Activated CD4-positive, alpha-beta T cell treated with anti-CD3 and anti-CD28 coated beads, Interleukin-2, Interleukin-4, amounts not matched to agents 100 ng/mL and 50 ng/mL, durations not matched to agents 16 hours and 8 hours (primary cell): ENCODE measurements at places on chromosomes 1 and 21.

DNA sequence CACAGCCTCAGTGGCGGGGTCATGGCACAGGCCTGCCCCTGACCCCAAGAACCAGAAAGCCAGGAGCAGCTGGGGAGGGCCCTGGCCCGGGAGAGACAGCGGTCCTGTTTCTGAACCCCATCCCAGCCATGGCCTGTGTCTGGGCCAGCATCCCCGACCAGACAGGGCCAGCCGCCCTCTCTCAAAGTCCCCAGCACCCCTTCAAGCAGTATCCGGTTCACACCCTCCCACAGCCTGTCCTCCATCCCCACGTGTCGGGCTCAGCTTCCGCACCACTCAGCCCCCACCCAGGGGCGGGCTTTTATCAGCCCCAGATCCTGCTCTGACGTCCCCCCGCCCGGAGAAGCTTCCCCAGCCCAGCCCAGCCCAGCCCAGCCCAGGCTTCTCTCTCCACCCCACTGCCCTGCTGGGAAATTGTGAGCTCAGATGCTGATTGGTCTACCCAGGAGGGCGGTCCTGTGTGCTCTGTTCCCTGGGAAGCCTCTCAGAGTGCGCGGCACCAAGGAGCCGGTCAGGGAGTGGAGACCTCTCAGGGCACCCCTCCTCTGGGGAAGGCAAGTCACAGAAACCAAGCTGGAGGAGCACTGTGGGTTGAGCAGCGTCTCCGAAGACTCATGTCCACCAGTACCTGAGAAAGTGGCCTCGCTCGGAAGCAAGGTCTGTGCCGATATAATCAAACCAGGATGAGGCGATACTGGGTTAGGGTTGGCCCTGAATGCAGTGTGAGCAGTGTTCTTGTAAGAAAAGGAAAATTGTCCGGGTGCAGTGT lies 4.7 kb upstream of the FAAP20 start:
- DNase-seq: peak; percentile 92

- DNase-seq: no peak
These were observed 25.7 kb upstream of the MACF1 start for GRCh38 chr1:39178541-39179431.

- no peak for DNase-seq
These were observed 11.6 kb downstream of the H6PD start for GRCh38 chr1:9246215-9246614.

DNA sequence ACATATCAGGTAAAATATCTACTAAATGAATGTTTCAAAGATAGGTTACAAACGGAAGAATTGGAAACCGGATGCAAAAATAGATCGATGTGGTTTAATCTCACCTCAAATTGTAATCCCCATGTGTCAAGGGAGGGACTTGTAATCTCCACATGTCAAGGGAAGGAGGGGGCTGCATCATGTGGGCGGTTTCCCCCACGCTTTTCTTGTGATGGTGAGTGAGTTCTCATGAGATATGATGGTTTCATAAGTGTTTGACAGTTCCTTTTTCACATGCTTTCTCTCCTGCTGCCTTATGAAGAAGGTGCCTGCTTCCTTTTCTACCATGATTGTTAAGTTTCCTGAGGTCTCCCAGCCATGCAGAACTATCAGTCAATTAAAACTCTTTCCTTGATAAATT lies 408.7 kb upstream of the TMPRSS15 start:
- DNase-seq: no peak

- DNase-seq: no peak
These were observed 14.4 kb downstream of the ELAVL4 start for GRCh38 chr1:50123071-50123470.

GRCh38 chr21:33123374-33124123 lies 53.6 kb downstream of the OLIG1 start:
- DNase-seq: no peak

GRCh38 chr1:234243521-234244260 lies 129.6 kb upstream of the COA6 start:
- peak; percentile 47 for DNase-seq

GRCh38 chr21:25298512-25299491 lies 308.5 kb downstream of the MRPL39 start:
- DNase-seq: peak; percentile 44

- no peak for DNase-seq
These were observed 24.0 kb upstream of the LIN9 start for GRCh38 chr1:226332947-226333346.

DNA sequence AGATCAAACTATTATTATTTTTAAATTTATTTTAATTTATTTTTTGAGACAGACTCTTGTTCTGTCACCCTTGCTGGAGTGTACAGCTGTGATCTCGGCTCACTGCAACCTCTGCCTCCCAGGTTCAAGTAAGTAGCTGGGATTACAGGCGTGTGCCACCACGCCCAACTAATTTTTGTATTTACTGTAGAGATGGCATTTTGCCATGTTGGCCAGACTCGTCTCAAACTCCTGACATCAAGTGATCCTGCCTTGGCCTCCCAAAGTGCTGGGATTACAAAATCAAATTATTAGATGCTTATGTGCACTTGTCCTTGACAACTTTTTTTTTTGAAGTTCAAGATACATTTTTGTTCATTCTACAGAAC lies 15.4 kb downstream of the LIN9 start:
- DNase-seq: no peak

DNA sequence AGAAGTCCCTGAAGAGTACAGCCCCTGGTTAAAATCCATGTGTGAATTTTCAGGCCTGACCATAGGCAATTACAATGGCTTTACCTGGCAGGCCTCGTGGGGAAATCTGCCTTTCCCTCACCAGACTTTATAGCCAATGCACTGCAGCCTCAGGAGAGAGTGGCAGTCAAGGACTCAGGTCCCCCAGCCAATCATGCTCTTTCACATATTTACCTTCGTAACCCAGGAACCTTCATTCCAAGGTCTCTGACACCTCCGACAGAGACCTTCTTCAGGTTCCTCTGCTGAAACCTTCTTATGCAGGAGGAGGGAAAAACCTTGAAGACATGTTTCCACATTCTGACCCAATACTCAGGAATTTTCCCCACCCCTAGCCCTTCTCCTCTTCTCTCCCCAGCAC lies 118.9 kb downstream of the FASLG start:
- no peak for DNase-seq

DNA sequence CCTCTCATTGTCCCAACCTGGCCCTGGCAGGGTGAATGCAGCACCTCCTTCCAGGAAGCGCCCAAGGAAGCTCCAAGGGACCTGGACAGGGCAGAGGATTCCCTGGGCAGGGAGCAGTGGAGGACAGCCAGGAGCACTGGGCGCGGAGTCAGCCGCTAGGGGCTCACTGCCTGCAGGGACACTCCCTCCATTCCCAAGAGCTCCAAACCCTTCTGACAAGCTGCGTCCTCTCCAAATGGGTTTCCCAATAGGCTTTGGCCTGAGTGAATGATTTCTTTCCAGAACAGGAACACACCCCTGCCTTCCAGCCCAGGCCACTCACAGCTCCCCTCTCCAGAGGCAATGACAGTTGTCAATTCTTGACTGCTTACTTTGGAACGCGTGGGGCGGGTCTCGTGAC lies 128.5 kb upstream of the EDN2 start:
- DNase-seq: no peak

GRCh38 chr1:246595146-246595545 lies 28.9 kb downstream of the CNST start:
- no peak for DNase-seq

DNA sequence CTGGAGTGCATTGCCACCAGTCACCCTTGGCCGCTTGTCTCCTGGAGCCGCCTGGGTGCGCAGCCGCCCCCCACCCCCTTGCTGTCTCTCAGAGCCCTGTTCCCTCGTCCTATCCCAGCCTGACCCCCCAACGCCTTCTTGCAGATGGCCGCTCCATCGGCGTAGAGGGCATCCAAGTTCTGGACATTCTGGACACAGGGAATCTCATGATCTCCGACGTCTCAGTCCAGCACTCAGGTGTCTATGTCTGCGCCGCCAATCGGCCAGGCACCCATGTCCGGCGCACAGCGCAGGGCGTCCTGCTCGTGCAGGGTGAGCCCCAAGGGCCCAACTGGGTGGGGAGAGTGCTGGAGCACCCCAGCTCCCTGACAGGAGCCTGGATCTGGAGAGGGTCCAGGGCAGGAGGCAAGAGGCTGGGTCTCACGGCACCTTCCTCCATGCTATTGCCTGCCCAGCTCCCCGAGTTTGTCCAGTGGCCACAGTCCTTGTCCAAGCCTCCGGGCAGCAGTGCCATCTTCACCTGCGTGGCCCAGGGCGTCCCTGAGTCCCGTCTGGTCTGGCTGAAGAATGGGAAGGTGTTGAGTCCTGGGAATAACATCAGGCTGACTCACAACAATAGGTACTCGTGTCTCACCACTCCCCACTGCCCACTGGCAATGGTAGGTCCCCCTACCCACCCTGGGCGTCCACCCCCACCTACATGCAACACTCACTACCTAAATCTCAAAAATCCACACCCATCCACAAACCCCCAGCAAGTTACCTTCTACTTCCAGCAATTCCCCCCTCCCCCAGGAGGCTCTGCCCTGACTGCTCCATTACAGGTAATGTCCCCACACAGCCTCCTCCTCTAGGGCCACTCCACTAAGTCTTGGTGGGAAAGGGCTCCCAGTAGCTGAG lies 24.6 kb downstream of the SLC27A3 start:
- no peak for DNase-seq

DNA sequence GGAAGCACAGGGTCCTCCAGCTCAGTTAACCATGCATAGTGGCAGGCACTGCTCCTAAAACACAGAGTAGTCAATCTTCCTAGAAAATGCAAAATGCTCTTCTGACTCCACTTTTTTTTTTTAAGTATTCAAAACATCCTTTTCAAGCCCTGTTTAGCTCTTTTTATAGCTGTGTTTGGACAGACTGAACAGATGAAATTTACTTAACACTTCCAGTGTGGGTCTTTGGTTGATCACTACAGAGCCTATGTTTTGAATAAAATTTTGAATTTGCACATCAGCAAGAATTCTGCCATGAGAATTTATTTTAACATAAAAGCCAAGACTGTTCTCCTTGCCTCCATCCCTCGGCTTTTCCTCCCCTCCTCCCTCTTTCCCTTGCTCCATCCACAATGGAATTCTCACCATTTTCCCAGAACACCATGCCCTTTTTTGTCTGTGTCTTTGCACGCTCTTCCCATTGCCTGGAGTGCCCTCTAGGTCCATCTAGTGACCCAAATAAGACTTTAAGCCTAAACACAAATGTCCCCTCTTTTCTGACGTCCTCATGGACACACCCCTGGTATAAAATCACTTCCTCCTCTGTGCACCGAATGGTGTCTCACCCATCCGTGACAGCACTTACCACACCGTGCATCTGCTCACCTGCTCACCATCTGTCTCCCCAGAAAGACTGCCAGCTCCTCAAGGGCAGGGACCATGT lies 24.0 kb upstream of the CPT2 start:
- no peak for DNase-seq

DNA sequence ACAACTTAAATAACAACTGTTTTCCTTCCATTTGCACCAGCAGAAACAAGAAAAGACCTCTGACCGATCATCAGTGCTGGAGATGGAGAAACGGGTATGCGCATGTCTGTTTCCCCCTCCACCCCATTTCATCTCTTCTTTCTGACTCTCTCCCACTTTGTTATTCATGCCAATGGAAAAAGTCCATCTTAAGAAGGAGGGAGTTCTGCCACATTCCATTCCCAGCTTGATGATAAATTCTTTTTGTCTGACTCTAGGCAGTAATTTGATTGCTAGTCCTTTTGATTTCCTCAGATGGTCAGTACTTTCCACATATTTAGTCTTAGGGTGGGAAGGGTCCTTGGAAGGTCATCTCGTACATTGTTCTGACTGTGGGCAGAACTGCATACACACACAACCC lies 142.5 kb downstream of the SYT2 start:
- DNase-seq: no peak

DNA sequence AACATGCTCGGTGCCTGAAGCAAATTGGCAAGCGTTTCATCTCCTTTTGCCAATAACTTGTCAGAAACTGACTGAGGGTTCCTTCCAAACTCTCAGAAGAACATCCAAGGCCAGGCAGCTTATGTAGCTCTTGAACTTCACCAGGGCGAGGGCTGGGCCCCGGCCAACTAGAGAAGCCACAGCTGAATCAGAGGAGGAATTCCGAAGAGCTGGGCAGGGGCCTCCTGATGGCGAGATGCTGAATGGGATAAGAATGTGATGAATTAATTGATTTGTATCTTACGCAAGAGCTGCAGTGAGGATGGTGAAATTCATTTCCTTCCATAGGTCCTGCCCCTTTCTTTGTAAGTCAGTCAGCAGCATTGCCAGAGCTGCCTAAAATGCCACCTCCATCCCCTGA lies 345.8 kb downstream of the KIF26B start:
- no peak for DNase-seq

GRCh38 chr1:202586871-202587270 lies 123.4 kb downstream of the SYT2 start:
- no peak for DNase-seq

- DNase-seq: no peak
These were observed 18.8 kb downstream of the ELF3 start for GRCh38 chr1:202029171-202029665.

DNA sequence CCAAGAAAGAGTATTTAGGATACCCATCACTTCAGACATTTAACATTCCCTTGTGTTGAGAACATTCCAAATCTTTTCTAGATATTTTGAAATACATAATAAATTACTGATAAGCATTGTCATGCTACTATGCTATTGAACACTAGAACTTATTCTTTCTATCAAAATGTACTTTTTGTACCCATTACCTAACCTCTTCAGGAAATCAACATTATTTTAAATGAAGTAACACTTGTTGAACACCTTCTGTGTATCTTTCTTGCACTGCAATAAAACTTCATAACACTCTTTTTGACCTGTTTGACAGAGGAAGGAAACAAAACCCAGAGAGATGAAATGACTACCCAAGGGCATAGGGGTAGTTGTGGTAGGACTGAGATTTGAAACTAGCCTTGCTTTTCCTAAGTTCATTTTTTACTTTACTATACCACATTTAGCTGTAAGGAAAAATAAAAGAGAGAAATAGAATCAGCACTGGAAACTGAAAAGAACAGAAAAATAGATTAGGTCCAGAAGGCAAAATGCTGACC lies 99.4 kb downstream of the UCHL5 start:
- DNase-seq: no peak

- DNase-seq: no peak
These were observed 1.5 kb downstream of the EDEM3 start for GRCh38 chr1:184753117-184753516.

DNA sequence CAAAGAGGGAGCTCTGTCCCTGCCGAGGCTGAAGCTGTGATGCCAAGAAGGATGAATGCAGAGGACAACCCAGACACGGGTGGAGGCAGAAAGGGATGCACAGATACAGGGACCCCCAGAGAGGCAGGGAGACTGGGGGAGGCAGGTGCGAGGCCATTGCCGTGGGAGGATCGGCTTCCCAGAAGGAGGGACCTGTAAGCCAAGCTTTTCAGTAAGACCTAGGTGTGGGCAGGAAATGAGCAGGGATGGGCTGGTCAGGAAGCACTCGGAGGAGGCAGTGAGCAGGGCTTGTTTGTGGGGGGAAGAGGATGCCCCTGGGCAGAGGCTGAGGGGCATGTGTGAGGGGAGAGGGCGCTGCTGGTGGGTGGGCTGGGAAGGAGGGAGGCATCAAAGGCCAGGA lies 67.7 kb upstream of the WNT4 start:
- no peak for DNase-seq

- DNase-seq: no peak
These were observed 49.7 kb downstream of the GPR52 start for GRCh38 chr1:174497478-174497877.

- DNase-seq: no peak
These were observed 26.8 kb downstream of the ELK4 start for GRCh38 chr1:205604825-205605505.

- DNase-seq: peak; percentile 80
These were observed 19.1 kb downstream of the RUNX3 start for GRCh38 chr1:24910751-24911650.
